ENCODE measurements at places on chromosomes 12 and 14.

GRCh38 chr12:121230538-121230907, 20.6 kb downstream of the P2RX4 start:
- no peak for DNase-seq

GRCh38 chr14:96126339-96126782, 78.3 kb upstream of the BDKRB2 start:
- DNase-seq: no peak

DNA sequence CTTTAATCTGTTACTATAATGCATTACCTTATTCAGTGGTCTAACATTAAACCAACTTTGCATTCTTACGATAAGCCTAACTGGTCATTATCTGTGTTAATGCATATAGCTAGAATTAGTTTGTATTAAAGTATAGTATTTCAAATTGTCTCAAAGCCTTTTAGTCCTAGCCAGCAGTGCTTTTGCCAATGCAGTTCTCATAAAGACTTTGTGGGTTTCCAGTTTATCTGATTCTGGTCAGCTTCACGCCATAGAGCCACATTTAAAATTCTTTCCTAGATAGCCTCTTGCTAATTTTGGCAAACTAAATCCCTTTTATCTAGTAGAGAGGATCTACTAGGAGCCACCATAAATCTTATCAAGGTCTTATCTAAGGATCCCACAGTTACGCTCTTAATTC, 78.9 kb upstream of the VASH1 start:
- no peak for DNase-seq

DNA sequence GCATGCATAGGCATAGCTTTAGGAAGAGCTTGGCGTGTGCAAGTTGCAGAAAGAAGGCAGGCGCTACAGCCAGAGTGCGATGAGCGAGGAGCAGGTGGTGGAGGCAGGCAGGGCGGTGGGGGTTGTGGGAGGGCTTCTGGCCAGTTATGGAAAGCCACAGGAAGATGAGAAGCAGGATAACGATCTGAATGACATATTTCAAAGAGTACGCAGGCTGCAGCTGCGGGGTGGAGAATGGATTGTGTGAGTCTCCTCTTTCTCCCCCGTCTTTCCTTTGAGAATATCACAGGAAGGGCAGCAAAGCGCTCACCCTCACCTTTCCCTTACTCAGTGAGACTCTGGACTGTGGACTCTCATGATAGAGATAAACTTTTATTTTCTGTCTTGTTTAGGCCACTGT, 48.7 kb upstream of the PLXNC1 start:
- DNase-seq: no peak

DNA sequence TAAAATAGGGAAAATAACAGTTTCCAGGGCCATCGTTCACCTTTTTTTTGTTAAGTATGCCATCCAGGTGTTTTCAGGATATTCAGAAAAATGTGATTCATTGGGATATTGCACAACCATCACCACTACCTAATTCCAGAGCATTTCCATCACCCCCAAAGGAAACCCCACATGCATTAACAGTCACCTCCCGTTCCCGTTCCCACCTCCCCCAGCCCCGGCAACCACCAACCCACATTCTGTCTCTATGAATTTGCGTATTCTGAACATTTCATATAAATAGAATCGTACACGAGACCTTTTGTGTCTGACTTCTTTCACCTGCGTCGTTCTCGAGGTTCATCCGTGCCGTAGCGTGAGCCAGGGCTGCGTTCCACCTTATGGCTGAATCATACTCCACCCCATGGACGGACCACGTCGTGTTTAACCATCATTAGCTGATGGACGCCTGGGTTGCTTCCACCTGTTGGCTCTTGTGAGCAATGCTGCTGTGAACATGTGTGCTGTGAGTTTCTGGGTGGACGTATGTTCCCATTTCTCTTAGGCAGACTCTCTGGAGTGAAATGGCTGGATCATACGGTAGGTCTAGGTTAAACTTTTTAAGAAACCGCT, 51.0 kb upstream of the NCOR2 start:
- DNase-seq: no peak

DNA sequence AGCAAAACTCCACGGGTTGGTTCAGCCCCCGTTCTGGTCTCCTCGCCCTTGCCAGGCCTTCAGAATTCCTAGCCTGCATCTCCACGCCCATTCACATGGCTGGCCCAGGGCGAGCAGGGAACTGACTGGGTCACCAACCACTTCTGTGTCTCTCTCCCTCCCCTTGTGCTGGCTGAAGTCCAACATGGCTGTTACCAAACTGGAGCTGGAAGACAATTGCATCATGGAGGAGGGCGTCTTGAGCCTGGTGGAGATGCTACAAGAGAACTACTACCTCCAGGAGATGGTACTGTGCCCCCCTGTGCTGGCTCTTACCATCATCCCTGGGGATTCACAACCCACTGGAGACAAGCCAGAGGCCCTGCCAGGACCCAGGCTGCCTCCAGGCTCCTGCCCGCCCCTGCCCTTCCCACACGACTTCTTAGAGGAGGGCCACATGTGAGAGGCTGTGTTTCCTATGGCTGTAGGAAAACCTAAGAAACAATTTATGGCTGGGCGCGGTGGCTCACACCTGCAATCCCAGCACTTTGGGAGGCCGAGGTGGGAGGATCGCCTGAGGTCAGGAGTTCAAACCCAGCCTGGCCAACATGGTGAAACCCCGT, 9.9 kb downstream of the LRRC74A start:
- no peak for DNase-seq

DNA sequence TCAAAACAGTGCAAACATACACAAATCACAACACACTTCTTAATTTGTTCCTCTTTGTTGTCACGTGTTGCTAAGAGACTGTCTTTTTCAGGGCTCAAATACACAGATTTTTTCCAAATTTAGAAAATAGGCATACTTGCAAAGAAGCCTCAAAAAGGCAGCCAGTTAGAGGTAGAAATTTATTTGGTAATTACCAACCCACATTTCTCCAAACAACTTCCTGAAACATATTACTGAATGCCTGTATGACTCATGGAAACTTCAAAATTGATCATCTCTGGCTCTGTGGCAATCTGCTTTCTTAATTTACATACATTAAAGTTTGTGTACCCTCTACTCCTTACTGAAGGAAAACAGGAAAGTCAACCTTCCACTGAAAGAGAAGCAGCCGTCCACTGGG, 36.4 kb downstream of the PPM1H start:
- DNase-seq: no peak

GRCh38 chr14:76941544-76941943, 87.0 kb downstream of the IRF2BPL start:
- DNase-seq: no peak

GRCh38 chr12:66742508-66743367, 63.9 kb upstream of the GRIP1 start:
- DNase-seq: no peak

DNA sequence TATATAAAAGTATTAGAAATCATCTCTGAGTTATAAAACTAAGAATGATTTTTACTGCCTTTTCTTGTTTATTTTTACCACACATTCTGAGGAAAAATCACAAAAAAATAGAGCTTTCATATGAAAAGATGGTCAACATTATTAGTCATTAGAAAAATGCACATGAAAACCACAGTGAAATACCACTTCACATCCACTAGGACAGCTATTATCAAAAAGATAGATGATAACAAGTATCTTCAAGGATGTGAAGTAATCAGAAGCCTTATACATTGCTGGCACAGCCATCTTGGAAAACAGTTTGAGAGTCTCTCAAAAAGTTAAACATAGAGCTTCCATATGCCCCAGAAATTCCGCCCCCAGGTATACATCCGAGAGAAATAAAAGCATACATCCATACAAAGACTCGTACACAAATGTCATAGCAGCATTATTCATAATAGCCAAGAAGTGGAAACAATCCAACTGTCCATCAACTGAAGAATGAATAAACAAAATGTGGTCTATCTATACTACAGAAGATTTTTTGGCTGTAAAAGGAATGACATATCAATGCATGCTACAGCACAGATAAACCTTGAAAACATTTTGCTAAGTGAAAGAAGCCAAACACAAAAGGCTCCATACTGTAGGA, 523.9 kb downstream of the FUT8 start:
- no peak for DNase-seq

- no peak for DNase-seq
Measured at GRCh38 chr12:56020423-56021184, at the start of gene IKZF4. IKZF4 (plus strand) TSS chr12:56021043; CDS start chr12:56021494, 451 bp downstream.

GRCh38 chr14:36797634-36798033, 136.0 kb downstream of the PAX9 start:
- no peak for DNase-seq

GRCh38 chr14:25041484-25041883, 8.5 kb downstream of the STXBP6 start:
- DNase-seq: no peak

DNA sequence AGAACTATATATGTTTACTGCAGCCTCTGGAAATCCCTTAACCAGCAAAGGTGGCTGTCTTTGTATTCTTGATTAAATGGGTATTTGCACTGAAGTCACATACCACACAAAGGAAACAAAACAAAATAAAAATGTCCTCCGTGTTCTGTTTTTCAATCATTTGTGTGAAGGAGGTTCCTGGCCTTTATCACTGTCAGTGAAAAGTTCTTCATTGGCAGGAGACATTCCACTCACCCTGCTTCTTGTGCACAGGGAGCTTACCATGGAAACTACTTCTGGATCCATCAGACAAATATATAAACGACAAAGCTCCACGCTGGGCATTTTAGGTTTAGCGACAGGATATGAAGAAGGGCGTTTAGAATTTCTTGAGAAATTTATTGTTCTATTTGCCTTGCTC, 5.7 kb upstream of the NKX2-8 start:
- no peak for DNase-seq

DNA sequence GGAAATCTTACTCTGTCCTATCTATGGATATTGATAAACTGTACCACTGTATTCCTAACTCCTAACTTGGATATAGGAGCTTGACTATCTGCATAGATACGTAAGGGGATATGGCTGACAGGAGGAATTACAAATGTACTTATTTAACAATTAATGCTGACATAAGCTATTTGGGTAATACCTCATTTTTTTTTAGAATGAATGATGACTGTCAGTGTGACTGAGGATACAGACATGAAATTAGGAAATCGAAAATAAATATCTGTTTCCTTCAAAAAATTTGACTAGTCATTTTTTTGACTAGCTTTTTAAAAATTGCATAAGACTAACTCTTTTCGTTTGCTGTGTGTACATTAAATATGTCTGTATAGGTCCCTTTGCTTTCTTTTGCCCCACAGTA, 74.9 kb downstream of the PDE3A start:
- no peak for DNase-seq

DNA sequence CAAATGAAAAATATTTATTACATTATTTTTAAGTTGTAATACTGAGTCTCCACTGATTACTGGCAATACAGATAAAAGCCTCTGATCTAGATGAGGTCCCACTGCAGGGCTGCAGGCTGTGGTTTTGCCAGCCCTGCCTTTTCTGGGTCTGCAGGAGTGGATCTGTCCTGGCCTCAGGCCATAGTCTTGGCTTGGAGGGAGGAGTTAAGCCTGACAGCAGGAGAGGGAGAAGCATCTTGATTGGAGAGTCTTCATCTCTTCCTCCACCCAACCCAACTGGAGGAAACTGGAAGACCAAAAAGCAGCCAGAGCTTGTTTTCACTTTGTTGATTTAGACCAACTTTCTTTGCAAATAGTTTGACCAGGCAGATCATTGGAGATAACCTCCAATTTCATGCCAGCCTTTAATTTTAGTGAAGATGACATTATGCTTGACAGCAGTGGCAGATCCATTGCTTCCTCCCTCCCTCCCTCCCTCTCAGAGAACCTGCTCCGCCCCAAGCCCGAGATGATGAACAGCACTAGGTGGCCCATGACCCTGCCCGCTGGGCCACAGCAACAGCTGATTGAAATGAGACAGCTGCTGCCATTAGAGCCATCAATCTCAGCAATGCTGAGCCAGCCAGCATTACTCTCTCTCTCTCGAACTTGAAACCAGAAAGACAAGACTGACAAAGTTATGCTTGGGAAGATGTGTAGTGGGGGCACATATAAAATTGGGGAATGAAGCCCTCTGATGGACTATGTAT, 222.4 kb downstream of the GLT1D1 start:
- peak; percentile 72 for DNase-seq

- DNase-seq: peak; percentile 53
Measured at GRCh38 chr14:36553656-36554260, 28.7 kb downstream of the NKX2-8 start.

DNA sequence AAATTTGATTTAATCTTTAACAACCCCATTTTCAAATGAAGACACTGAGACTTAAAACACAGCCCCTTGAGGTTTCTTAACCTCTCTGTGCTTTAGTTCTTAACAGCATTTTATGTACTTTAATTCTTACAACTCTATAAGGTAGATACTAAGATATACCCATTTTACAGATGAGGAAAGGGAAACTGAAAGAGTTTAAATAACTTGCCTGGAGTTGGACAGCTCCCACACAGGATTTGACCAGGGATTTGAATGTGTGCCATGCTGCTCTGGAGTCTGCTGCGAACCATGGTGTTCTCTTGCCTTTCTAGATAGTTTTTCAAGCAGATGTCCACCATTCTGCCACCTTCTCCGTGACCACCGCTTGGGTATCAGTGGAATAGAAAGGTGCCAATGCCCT, 28.2 kb downstream of the RNFT2 start:
- no peak for DNase-seq

DNA sequence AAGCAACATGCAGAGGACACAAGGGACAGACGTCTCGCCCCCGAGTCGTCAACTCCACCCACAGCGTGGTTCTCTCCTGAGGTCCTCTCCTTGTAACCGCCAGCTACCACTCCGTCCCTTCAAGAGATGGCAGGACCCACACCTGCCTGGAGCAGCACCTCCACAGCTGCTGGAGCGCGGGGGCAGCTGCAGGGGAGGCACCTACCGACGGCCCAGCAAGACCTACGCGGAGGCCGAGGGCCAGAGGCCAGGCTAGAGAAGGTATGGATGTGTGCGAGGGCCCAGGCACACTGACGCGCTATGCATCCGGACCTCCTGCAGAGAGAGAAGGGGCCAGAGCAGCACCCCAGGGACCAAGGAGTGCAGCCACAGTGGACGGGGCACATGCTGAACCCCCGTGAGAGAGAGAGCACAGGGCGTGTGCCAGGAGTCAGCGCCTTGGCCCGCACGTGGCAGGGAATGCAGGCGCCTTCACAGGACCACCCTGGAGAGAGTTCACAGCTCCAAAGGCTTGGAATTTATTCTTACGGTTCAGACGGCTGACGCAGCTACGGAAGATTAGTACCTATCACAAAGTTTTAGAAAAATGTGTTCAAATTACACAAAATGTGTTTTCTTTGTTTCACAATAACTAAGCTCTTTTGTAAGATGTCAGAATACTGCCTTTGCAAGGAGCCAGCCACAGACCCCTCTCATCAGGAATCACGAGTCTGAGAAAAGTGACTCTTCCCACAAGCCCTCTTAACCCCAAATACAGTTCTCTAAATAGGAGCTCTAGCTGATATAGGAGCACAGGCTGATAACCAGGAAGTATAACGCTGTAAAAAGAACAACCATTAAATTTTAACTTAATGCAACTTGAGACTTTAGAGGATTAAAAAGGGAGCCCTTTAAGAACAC, 36.8 kb downstream of the CDC42BPB start:
- no peak for DNase-seq

DNA sequence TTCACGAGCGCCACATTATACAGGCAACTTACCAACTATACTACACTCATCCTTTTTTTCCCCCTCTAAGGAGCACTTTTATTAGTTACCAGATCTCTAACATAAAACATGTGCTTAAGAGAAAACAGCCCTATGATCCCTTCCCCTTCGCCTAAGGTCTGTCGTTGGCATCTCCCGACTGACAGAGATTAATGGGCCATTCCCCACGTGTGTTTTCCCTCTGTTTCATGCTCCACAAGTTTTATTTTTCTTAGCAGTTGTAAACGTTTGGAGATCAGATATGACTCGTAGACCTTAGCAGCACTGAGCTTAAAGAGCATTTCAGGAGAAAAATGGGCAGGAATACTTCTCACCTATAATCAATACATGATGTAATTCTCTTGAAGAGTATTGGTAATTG, 51.4 kb upstream of the FZD10 start:
- no peak for DNase-seq

- no peak for DNase-seq
Measured at GRCh38 chr12:5976196-5976595, 31.1 kb upstream of the ANO2 start.
